Stimulated activated CD4-positive, alpha-beta T cell treated with anti-CD3 and anti-CD28 coated beads, Interleukin-15, amount 100 ng/mL, for 24 hours (primary cell): ENCODE measurements at places on chromosomes 16 and 17.

DNA sequence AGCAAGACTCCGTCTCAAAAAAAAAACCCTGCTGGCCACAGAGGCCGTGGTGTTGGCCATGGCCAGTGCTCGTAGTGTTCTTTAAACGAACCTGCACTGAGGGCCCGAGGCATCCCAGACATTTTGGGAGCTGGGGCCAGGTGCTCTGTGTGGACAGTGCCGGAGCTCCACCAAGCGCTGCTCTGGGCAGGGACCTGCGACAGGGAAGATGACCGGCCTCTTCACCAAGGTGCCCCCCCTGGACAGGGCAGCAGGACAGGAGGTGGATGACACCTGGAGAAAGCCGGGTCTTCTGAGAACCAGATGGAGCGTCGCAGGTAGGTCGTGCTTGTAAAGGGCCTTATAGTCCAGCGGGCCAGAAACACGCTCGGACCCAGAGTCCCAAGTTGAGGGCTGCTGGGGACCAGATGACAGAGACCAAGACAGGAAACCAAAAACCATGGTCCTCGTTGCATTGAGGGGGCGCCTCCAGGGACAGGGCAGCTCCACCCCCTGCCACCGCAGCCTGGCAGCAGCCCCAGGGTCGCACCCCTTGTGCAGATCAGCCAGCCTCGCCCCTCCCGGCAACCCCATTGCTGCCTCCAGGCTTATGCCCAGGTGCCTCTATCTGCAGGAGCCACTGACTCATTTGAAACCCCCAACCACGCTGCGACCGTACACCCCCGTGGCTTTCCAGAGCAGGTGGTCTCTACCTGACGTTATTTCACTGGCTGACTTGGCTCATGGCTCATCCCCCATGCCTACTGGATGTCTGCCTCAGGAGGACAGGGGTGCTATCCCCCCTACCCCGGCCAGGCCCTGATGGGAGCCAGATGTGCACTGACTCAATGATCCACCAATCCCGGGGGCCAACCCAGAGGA, 4.2 kb upstream of the NTN3 start:
- no peak for DNase-seq

DNA sequence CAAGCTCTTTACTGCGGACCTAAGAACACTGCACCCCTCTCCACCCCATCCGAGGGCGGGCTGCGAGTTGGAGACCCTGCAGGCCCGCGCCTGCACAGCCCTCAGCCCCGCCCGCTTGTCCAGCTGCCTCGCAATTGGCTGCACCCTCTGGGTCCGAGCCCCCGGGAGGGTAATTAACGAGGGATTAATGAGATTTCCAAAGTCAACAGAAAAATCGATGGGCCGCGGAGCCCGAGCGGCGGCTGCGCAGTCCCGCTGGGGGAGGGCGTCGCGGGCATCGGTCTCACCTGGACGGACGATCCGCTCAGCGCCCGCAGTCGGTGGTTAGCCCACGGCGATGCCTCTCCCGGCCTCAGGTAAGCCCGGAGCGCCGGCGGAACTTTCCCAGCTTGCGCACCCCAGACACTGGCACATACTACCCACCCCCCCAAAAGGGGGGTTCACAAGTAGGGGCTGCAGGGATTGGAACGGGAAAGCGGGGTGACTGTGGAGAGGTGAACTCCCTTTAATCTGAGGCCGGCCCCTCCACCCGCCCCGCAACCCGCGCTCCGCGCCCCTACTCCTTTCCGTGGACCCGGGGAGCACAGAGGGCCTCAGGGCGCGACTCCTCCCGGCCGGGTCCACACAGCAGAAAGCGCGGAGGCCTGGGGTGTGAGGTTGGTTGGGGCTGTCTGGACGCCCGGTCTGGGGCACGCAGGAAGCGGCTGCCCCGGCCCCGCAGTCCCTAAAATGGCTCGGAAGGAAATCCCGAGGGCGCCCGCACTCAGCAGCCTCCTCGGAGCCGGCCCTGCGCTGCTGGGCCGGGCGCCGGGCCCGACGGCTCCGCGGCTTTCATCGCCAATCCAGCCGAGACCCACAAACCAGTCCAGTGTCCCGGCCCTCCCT, at the start of gene OTOP3:
OTOP3 (plus strand) TSS at position 314 of the 885 bp plus-strand sequence; CDS start at position 338, 24 bp downstream.
- no peak for DNase-seq

DNA sequence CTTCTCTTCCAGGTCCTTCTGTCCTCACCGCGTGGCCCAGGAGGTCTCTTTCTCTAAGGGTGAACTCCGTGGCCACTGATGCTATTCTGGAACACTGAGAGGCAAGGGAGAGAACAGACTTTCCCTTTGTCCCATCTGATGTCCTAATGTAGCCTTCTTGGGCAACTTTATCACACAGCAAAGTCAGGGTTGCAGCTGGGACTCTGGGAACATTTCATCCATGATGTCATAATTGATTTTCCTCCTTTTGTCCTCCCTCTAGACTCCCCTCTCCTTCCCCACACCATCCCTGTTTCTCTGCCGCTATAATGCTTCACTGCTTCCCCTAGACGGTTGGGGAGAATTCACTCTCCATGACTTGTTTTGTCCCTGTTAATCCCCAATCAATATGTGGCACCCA, 201.0 kb downstream of the SHISA9 start:
- no peak for DNase-seq

DNA sequence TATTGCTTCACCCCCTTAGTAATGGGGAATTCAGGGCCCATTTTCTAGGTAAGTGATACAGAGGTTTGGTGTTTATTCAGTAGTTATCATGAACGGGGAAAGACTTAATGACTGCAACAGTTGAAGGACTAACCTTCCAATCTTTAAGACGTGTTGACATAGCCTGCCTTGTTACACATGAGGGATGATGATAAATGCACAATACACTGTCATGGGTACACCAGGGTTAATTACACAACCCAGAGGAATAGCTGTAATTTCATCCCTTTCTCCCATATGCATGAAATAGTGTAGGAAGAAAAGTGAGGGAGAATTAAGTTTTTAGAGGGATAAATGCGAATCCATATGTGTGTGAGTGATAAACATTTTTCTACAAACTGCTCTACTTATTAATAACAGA, 10.7 kb downstream of the MYH4 start:
- no peak for DNase-seq

- no peak for DNase-seq
Measured at GRCh38 chr16:51864575-51864974, 682.4 kb downstream of the TOX3 start.

DNA sequence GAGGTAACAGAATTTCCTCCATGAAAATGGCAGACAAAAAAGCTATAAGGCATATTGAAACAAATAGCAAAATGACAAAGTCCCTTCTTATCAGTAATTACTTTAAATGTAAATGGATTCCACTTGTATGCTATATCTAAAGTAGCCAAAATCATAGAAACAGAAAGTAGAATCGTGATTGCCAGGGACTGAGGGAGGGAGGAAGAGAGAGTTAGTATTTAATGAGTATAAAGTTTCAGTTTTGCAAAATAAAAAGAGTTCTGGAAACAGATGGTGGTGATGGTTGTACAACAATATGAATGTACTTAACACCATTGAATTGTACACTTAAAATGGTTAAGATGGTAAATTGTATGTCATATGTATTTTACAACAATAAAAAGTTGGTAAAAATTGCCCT, 407.4 kb downstream of the CA10 start:
- no peak for DNase-seq

DNA sequence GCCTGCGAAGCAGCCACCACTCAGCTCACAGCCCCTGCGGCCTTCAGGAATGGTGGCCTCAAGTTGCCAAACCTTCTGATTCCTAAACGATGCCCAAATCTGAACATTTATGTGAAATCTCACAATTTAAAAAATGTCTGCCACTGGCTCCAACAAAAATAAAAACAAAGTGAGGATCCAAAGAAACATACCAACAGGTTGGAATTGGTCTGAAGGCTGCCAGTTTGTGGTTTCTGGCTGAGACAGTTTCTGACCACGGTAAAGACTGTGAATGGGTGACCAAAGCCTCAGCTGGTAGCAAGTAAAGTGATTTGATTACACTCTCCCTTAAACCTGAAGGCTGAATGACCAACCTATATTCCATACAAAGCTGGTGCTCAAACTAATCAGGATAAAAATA, 24.9 kb downstream of the LITAFD start:
- no peak for DNase-seq

GRCh38 chr16:17391715-17392114, 79.0 kb downstream of the XYLT1 start:
- no peak for DNase-seq

DNA sequence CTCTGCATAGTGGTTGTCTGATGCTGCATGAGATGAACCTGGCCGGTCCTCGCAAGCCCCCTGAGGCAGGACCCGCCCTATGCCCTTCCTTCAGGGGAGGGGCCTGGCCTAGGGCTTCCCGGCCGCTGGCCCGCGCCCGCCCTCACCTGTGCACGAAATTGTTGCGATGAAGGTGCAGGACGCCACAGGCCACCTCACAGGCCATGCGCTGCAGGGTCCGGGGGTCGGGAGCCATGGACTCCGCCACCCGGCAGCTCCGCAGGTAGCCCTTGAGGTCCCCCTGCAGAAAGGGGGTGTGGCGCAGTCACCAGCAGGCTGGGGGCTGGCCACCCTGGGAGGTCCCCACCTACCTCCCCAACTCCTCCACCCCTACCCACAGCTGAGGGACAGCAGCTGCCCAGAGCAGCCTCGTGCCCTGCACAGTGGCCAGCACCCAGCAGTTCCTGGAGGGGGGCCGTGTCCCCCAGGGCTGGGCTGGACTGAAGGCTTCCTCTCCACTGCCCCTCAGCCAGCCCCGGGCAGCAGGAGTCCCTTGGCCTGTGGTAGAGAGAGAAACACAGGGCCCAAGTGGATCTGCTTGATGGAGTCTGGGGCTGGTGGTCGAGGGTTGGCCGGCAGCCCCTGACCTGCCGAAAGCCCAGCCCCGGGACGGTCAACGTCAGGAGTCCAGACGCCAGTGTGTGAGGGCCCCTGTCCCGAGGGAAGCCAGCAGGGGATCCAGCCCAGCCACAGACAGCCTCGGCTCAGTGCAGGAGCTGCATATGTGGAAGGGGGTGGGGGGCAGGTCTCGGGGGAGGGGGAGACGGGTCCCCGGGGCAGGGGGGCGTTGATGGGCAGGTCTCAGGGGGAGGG, 38.8 kb upstream of the PVALEF start:
- DNase-seq = no peak

- DNase-seq = no peak
Measured at GRCh38 chr17:58501451-58501850, 13.0 kb downstream of the MTMR4 start.

DNA sequence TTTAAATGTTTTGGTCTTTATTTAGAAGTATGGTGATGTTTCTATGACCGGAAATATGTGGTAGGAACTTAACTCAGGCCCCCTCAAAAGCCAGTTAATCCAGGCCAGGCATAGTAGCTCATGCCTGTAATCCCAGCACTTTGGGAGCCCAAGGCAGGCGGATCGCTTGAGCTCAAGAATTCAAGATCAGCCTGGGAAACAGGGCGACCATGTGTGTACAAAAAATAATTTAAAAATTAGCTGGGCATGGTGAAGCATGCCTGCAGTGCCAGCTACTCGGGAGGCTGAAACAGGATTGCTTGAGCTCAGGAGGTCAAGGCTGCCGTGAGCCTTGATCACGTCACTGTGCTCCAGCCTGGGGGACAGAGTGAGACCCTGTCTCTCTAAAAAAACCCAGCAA, 10.3 kb downstream of the RSL1D1 start:
- no peak for DNase-seq

- no peak for DNase-seq
Measured at GRCh38 chr16:28496844-28497243, 2.4 kb downstream of the APOBR start.

GRCh38 chr17:42311240-42312034, 23.1 kb downstream of the STAT5A start:
- peak; percentile 51 for DNase-seq

DNA sequence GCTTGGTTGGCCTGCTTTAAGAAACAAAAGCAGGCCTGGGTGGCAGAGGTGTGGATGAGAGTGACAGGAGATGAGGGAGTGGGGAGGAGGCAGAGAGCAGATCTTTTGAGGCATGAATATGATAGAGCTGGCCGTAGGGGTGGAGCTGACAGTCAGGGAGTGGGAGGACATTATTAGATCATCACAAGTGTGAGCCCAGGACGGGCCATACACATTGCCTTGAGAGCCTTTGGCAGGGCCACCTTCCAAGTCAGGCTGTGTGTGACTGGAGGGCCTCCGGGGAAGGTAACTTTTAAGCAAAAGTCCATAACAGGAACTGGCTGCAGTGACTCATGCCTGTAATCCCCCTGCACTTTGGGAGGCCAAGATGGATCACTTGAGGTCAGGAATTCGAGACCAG, 26.3 kb downstream of the GINS3 start:
- DNase-seq = no peak
